Left forelimb (tissue), 1 donor: ENCODE measurements at places on chromosomes 13 and 19.

- DNase-seq, result no peak
These were observed 21.3 kb upstream of the HMGB1 start for GRCh38 chr13:30487075-30487470.

- no peak for DNase-seq
These were observed 25.4 kb downstream of the ZNF558 start for GRCh38 chr19:8806661-8807060.

DNA sequence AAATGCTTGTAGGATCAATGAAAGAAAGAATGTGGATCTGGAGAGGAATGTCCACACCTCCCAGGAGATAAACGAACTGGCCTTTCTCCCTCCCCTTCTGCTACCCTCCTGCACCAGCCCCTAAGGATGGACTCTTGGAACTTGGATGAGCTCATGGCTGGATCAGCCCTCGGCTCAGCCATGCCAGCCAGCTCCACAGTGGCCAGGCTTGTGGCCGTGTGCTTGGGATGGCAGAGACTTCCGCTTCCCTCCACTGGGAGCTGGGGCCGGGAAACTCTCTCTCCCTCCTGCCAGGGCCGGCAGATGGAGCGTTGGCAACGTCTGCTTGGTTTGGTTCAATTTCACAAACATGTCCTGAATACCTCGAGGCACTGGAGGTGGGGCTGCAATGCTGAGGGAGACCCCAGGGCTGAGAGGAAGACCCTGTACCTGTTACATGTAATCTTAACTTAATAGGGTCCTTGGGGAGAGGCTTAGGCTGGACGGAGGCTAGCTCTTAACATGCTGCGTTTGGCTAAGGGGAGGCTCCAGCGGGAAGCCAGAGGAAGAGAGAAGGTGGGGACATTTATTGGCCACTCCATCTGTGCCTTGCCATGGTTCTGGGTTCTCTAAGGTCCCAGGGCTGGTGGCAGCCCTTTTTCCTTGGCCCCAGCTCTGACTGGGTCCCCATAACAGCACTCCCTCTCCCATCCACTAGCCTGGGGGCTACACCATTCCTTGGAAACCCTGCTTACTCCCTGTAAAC, 152.5 kb downstream of the IER2 start:
- DNase-seq, result no peak

GRCh38 chr13:31755803-31756212, 16.5 kb downstream of the RXFP2 start:
- DNase-seq, result no peak

DNA sequence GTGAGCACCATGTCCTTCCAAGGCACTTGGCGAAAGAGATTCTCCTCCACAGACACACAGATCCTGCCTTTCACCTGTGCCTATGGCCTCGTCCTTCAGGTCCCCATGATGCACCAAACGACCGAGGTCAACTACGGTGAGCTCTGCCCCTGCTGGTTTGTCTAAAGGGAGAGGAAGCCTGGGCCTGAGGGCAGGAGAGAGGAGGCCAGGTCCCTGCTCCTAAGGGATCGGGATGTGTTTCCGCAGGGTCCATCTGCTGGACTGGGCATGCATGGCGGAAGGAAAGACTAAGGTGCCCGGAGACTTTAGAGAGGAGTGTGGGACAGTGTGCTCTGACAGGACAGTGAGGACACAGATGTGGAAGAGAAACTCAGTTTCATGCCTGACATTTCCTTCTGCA, 7.6 kb downstream of the SERPINE3 start:
- DNase-seq, result no peak
